A549 treated with CpdA at 1 μM for 4 hours (cell line): ENCODE measurements at places on chromosomes 13 and 19. TPM values are rescaled to one million over a fixed set of nuclear protein-coding genes. Genes with fewer than 3 reads are reported as not detected.

C19orf38 gene
- 0.15 to 0.26 TPM (median 0.22 TPM) in 4 of 5 replicates, not detected in the other for total RNA-seq

PBX4 gene
- 1.3 to 1.6 TPM (median 1.4 TPM) in 5 replicates for total RNA-seq

RNF225 gene
- total RNA-seq: 0.14 to 0.17 TPM (median 0.15 TPM) in 4 of 5 replicates, not detected in the other

IL17D gene
- total RNA-seq: 0.98 to 1.4 TPM (median 1.1 TPM) in 5 replicates

MAMSTR gene
- 0.35 to 0.71 TPM (median 0.51 TPM) in 5 replicates for total RNA-seq

SYT3 gene
- 0.36 to 0.76 TPM (median 0.51 TPM) in 5 replicates for total RNA-seq

KLHL1 gene
- not detected in 5 replicates for total RNA-seq

POGLUT2 gene
- total RNA-seq: 5.9 to 7.7 TPM (median 6.9 TPM) in 5 replicates

CEACAM16 gene
- total RNA-seq: 0.08 to 0.23 TPM (median 0.11 TPM) in 3 of 5 replicates, not detected in the others
